ENCODE measurements at places on chromosomes 16 and 17.

DNA sequence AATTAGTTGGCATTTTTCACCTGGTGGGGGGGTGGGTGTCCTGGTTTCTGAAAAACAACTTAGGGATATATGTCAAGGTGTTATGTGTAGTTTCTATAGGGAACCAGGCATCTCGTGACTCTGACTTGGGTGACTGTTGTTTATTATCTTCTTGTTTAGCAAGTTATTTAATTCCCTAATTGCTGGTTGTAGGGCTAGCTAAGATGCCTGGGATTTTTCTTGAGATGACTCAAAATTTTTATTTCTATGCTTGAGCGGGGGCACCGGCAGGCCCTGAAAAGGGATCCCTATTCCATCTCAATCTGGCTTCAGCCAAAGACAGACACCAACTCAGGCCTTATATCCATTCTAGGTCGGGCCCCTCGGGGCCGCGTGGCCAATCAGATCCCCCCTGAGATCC is 3.2 kb downstream of the DPH1 start:
- DNase-seq: no peak

GRCh38 chr16:5615868-5616642 is 518.5 kb upstream of the EEF2KMT start:
- DNase-seq: peak; percentile 89

DNA sequence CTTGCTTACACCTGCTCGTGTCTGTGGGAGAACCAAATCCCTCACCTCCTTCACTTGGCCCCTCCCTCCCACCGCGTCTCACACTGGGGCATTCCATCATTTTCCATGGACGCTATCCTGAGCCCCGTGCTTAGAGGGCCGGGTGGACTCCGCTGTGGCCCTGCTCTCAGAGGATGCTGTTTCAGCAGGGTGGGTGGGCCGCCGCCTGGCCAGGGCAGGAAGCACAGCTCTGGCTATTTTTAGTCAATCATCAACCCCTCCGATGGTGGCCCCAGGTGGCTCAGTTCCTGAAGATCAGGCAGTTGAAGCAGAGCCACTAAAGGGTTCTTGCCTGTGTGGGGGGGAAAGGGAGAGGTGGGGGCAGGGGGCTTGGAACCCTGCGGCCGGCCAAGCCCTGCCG is 230.3 kb downstream of the ENGASE start:
- DNase-seq: no peak

DNA sequence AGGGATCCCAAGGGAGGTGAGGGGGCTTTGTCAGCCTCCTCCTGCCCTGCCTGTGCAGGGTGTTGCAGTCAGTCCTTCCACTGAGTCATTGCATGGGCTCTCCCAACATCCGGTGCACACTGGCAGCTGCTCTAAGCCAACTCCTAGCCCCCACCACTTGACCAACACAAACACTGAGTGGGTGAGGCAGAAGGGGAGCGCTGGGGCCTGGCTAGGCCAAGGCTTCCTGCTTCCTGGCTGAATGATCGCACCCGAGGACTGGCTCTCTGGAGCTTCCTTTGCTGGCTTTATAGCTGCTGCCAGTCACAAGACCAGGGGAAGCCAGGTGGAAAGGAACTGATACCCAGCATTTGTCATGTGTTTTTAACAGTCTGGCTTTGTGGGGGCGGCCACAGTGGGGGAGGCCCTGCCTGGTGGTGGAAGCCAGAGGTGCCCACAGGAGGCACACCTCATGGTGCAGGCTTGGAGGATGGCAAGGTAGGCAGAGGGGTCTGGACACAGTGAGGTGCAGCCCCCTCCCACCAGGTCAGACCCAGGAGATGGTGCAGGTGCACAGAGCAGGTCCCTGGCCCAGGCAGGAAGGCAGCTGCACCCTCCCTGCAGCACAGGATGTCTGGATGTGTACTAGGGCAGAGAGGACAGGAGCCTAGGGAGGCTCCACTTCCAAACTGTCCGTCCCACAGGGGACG is 6.8 kb downstream of the MPG start:
- DNase-seq: no peak
